ENCODE measurements at places on chromosomes 2 and 18.

GRCh38 chr2:159933727-159934049 lies 128.7 kb downstream of the PLA2R1 start:
- no peaks in the 10 kb centered on the region for H3K27me3 ChIP-seq
- no peak overlapping the region for H3K27ac ChIP-seq
- H3K36me3 ChIP-seq = no peaks in the 10 kb centered on the region
- DNase-seq = peak; percentile 26
- H3K4me1 ChIP-seq = no peaks in the 10 kb centered on the region

DNA sequence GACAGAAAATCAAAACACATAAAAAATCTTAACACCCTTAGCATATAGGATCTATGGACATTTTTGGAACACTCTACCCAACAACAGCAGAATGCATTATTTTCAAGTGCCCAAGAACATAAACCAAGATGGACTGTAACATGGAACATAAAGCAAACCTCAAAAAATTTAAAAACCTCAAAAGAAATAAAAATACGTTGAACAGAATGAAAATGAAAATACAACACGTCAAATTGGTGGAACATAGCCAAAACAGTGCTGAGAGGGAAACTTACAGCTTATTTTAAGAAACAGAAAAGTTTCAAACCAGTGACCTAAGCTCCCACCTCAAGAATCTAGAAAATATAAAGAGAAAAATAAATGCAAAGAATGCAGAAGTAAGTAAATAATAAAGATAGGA lies 58.3 kb upstream of the BCL2L11 start:
- no peak for DNase-seq
- no peaks in the 10 kb centered on the region for H3K4me1 ChIP-seq
- no peaks in the 10 kb centered on the region for H3K36me3 ChIP-seq

GRCh38 chr18:79380816-79381806 lies 14.6 kb upstream of the NFATC1 start:
- H3K4me3 ChIP-seq = no peak overlapping the region
- no peaks in the 10 kb centered on the region for H3K27me3 ChIP-seq
- H3K4me1 ChIP-seq = no peaks in the 10 kb centered on the region
- no peaks in the 10 kb centered on the region for H3K36me3 ChIP-seq
- H3K27ac ChIP-seq = no peak overlapping the region
- DNase-seq = peak; percentile 67

DNA sequence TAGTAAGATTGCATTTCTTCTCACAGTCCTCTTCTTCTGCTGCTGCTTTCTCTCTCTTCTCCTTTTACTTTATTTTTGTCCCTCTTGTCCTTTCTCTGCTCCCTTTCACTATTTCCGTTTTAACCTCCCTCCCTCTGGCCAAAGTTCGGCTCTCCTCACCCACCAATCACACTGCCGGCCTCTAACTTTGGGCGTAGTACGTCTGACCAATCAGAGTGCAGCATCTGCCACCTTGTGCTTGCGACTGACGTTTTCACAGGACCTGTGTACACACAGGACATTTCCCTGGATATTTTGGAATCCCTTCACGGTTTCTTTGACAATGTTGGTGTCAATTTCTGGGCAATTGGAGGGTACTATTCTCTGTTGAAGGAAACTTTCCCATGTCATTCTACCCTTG lies 22.6 kb upstream of the ICOS start:
- H3K27me3 ChIP-seq = no peaks in the 10 kb centered on the region
- no peak overlapping the region for H3K4me3 ChIP-seq
- no peak for DNase-seq

DNA sequence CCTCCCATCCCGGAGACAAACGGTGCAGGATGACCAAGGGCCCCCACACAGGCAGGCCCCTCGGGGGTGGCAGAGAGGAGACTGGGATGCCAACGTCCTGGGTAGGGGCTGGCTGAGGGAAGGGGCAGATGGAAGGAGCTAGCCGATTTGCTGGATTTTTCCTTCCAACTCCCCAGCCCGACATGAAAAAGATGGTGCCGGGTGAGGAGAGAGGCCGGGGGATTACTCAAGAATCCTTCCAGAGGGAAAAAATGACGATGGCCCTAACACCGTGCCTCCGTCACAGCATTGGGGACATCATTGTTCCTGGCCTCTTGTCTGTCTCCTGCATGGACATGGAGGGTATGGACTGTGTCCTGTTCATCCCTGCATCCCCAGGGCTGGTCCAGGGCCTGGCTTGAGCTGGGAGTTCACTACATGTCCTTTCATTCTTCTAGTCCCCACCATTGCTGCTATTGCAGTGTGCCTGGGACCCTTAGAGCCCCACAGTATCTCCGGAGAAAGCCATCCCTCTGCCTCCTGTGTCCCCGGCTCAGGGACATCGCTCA lies 217.7 kb downstream of the TNS1 start:
- no peak overlapping the region for H3K4me3 ChIP-seq
- peaks cover 6% of the 10 kb centered on the region for H3K4me1 ChIP-seq
- no peaks in the 10 kb centered on the region for H3K27me3 ChIP-seq
- no peak overlapping the region for H3K27ac ChIP-seq

DNA sequence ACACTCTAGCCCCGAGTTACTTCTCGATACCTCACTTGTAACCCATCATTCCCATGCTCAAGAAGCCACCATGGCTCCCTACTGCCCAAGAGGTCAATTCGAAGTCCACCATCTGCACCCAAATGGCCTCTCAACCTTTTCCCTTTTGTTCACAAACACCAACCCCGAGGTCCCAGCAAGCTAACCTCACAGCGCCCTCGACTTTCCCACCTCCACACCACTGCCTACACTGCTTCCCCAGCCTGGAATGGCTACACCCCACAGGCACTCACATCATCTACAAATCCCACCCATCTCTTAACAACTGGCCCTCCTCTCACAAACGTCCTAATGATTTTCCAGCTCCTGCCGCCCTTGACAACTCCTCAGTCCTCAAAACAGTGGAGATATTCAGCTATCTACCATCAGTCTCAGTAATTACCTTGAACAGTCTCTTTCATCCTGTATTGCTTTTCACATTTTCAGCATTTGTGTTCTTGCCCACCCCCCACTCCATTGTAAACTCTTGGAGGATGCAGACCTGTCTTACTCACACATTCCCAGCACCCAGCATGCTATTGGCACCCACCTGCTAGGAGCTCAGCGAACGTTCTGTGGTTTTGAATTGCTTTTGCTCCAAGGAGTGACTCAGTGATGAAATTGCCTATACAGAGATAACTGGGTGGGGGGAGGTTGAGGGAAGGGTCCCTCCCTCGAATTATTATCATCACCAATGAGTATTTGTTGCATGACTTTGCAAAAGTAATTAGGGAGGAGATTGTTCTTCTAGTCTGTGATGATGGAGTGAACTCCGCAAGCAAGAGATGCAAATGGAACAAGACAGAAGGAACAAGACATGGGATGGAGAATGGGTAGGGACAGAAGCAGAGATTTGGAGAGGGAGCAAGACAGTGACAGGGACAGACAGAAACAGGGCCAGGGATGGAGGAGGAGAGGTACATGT lies 106.8 kb downstream of the CYP26B1 start:
- no peaks in the 10 kb centered on the region for H3K4me1 ChIP-seq
- no peaks in the 10 kb centered on the region for H3K36me3 ChIP-seq
- no peak overlapping the region for H3K4me3 ChIP-seq
- DNase-seq = no peak
- no peaks in the 10 kb centered on the region for H3K27me3 ChIP-seq
- H3K27ac ChIP-seq = no peak overlapping the region

GRCh38 chr18:3610813-3611212 lies 160.8 kb downstream of the TGIF1 start:
- no peak for DNase-seq
- no peak overlapping the region for H3K27ac ChIP-seq
- H3K36me3 ChIP-seq = no peaks in the 10 kb centered on the region
- no peak overlapping the region for H3K4me3 ChIP-seq
- H3K27me3 ChIP-seq = no peaks in the 10 kb centered on the region

DNA sequence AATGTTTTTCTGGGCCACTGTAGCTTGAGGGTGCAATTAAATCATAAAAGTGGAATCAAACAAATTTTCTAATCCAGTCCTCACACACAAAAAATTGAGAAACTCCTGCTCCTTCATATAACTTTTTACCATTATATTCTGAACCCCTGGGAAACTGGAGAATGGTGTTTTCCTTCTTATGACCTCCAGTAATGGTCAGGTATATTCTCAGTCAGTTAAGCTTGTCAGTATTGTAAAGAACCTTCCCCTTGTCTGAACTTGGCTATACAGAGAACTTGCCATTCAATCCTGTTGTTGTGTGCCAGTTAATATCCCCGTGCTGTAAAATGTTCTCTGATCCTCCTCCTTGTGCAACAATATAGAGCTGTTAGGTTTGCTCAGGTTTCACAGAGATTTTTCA lies 39.5 kb downstream of the ZNF804A start:
- no peak overlapping the region for H3K4me3 ChIP-seq
- H3K27ac ChIP-seq = no peak overlapping the region
- no peak for DNase-seq
- no peaks in the 10 kb centered on the region for H3K36me3 ChIP-seq
- H3K4me1 ChIP-seq = no peaks in the 10 kb centered on the region
- no peaks in the 10 kb centered on the region for H3K27me3 ChIP-seq

DNA sequence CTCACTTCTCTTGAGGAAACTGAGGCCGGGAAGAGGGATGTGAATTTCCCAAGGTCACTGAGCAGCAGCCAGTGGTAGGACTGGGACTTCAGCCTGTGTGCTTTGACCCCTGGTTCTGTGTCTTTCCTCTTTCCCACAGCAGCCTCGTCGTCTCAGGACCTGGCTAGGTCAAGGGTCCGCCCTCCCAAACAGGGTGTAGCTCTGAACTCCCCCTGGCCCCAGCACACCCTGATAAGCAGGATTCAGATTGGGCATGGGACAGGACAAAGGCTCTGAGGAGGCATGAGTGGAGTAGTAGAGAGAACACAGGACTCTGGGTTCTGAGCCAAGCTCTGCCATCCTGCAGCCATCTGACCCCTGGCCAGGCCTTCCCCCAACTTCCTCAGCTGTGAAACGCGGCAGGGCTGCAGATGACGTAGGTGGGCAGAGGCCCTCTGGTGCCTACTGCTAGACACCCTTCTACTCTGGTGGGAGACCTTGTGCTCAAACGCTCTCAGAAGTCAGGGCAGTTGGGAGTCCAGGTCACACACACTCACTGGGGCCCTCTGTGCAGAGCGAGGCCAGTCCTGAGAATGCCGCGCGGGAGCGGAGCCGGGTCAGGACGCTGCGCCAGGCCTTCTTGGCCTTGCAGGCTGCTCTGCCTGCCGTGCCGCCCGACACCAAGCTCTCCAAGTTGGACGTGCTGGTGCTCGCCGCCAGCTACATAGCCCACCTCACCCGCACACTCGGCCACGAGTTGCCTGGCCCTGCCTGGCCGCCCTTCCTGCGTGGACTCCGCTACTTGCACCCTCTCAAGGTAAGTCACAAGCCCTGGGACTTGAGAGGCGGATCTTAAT lies 984 bp downstream of the TCF23 start:
- DNase-seq = no peak
- no peak overlapping the region for H3K4me3 ChIP-seq
- H3K36me3 ChIP-seq = no peaks in the 10 kb centered on the region
- H3K27ac ChIP-seq = no peak overlapping the region
- H3K27me3 ChIP-seq = no peaks in the 10 kb centered on the region

DNA sequence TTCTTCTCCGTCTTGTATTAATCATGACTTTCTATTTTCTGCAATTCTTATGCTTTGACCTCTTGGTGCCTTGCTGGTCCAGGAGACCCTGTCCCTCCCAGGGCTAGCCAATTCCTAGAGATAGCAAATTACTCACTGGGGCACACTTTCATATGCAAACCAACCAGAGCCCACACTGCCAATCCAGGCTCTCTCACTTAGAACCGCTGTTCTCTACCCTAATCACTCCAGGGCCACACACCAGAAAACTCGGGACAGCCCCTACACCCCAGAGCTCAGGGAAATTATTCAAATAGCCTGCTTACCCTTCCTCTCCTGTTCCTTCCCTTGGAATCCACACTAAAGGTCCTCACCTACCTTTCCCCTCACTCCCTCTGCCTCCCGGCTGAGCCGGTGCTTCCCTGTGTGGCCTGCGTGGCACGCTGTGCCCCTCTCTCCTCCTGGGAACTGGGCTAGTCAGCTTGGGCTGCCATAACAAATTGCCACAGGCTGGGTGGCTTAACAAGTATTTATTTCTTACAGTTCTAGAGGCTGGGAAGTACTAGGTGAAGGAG lies 41.7 kb downstream of the VWA3B start:
- no peak overlapping the region for H3K4me3 ChIP-seq
- no peaks in the 10 kb centered on the region for H3K4me1 ChIP-seq
- no peak overlapping the region for H3K27ac ChIP-seq
- H3K36me3 ChIP-seq = no peaks in the 10 kb centered on the region

DNA sequence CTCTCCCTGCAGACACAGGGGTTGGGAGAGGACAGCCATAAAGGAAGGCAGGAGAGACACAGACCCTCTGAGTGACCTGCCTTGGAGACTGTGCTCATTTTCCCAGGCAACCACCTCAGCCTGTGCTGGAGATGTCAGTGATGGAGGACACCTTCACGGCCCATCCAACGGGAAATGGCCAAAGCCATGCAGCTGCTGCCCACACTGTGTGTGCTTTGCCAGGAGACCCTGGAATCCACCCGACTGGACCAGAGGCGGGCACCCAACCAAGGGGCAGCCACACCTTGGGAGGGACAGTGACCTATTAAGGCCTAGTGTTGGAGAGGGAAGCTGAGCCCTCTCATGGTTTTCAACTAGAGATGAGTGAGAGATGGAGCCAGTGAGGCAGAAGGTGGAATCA lies 192.5 kb downstream of the SMAD2 start:
- no peaks in the 10 kb centered on the region for H3K36me3 ChIP-seq
- no peak overlapping the region for H3K4me3 ChIP-seq
- no peaks in the 10 kb centered on the region for H3K27me3 ChIP-seq
- no peak overlapping the region for H3K27ac ChIP-seq
- no peak for DNase-seq

DNA sequence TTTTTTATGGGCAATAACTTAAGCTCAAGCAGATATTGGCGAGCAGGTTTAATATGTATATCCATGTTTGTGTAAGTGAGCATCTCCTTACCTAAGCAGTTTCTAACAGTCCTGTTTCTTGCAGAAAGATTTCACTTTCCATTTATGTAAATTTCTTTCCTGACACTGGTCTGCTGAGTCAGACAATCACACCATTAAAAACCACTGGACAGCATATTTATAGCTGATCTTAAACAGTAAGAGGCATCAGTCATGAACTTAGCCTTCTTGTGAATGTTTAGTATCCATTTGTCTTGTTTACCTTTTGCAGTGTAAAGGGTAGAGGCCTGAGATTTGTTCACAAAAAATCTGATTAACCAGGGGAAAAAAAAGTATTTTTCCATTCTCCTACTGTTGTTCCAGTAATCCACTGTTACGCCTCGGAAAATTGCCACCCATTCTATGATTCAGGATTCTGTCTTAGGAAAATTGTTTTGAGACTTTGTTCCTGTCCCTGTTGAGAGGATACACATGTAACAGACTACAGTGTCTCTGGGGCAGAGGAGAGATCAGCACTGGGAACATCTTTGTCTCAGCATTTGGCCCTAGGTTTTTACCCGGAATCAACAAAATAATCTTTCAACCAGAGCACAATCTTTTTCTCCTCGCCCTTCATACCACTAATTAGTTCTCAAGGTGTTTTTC lies 521.0 kb upstream of the NRP2 start:
- no peaks in the 10 kb centered on the region for H3K27me3 ChIP-seq
- no peak overlapping the region for H3K4me3 ChIP-seq
- DNase-seq = no peak

GRCh38 chr2:186486651-186487647 lies 889 bp downstream of the ZC3H15 start:
- H3K4me3 ChIP-seq = peak overlapping the region; percentile 50
- peaks cover 55% of the 10 kb centered on the region for H3K4me1 ChIP-seq
- peak overlapping the region; percentile 88 for H3K27ac ChIP-seq
- DNase-seq = no peak
